ENCODE measurements at places on chromosomes 13 and 19.

DNA sequence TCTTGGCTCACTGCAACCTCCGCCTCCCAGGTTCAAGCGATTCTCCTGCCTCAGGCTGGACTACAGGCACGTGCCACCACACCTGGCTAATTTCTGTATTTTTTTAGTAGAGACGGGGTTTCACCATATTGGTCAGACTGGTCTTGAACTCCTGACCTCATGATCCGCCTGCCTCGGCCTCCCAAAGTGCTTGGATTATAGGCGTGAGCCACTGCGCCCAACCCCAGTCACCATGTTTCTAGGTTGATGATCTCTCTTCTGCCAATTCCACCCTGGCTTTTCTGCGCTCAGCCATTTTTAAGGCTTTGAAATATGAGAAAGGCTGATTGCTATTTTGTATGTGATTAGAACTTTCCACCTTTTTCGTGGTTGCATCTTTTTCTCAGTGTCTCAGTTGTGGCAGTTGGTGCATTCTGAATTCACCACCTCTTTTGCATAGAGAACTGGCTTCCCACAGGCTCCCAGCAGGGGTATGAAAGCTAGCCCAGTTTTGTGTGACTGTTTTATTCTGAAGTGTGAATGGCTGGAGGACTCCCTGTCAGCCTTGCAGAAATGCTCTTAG, 15.5 kb downstream of the CEACAM1 start:
- DNase-seq, result no peak

- no peak for DNase-seq
These were observed 445.4 kb downstream of the MYO16 start for GRCh38 chr13:109074853-109075252.

- peak; percentile 41 for DNase-seq
These were observed at the start of gene ZNF234 for GRCh38 chr19:44141191-44142058. Gene ZNF234 (plus strand): TSS chr19:44141554. CDS start chr19:44144633, 3,079 bp downstream.

DNA sequence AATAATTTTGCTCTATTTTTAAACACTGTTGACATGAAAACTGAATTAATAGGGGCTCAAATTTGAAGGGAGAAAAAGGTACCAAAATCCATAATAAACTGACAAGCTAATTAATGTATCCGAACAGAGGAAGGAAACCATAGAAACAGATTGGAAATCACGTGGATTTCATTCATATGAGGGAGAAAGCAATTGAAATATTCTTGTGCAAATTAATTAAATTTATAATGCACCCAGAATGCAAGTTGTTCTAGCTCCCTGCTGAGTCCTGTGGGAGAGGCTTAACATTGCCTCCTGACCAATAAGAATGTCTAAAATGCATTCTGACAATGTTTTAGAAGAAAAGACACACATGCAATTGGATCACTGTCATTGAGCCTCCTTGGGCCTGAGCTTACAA, 17.7 kb upstream of the SERPINE3 start:
- DNase-seq, result no peak

GRCh38 chr19:7701654-7702457, at the start of gene FCER2:
Gene FCER2 (minus strand): TSS chr19:7702131. CDS start chr19:7699760, 2,371 bp downstream.
- DNase-seq, result no peak

GRCh38 chr13:28679628-28680027, 20.7 kb downstream of the POMP start:
- DNase-seq, result no peak

DNA sequence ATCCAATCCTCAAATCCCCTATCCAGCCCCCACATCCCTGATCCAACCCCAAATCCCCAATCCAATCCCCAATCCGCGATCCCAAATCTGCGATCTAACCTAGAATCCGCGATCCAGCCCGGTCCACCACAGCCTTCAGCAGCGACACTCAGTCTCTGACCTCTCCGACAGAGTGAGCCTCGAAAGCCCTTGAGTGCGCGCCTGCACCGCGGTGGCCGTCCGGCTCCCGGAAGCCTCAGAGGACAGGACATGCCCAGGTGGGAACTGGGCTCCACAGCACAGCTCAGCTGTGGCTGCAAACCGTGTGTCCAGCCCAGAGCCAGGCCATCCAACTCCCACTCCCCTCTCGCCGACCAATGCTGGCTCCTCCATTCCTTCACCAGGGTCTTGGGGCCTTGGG, 48.8 kb upstream of the C1QTNF9B start:
- DNase-seq, result no peak

- DNase-seq, result no peak
These were observed 9.8 kb downstream of the PLK5 start for GRCh38 chr19:1533510-1534150.

DNA sequence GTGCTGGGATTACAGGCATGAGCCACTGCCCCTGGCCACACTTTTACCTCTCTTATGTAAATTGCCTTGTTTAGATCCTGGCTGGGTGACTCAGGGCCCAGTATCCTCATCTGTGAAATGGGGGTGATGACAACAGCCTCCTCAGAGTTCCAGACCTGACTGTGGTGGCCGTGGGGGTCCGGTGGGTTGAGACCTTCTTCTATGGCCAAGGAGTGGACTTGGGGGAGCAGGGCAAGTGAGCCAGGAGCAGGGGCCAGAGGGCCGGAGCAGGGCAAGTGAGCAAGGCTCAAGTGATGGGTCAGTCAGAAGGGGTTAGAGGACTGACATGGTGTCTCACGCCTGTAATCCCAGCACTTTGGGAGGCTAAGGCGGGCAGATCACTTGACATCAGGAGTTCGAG, 28.7 kb upstream of the ADGRE5 start:
- DNase-seq, result no peak

GRCh38 chr13:99408703-99409000, 92.6 kb upstream of the TM9SF2 start:
- DNase-seq, result no peak

DNA sequence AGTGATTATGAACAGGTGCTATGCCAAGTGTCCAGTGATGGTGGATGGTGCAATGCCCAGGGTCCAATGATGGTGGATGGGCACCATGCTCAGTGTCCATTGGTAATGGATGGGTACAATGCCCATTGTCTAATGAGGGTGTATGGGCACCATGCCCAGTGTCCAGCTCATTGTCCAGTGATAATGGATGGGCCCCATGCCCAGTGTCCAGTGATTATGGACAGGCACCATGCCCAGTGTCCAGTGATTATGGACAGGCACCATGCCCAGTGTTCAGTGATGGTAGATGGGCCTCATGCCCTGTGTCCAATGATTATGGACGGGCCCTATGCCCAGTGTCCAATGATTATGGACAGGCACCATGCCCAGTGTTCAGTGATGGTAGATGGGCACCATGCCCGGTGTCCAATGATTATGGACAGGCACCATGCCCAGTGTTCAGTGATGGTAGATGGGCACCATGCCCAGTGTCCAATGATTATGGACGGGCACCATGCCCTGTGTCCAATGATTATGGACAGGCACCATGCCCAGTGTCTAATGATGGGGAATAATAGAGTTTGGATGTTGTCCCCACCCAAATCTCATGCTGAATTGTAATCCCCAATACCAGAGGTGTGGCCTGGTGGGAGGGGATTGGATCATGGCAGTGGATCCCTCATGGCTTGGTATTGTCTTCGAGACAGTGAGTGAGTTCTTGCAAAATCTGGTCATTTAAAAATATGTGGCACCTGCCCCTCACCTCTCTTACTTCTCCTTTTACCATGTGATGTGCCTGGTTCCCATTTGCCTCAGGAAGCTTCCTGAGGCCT, 87.8 kb downstream of the ANKRD10 start:
- no peak for DNase-seq

DNA sequence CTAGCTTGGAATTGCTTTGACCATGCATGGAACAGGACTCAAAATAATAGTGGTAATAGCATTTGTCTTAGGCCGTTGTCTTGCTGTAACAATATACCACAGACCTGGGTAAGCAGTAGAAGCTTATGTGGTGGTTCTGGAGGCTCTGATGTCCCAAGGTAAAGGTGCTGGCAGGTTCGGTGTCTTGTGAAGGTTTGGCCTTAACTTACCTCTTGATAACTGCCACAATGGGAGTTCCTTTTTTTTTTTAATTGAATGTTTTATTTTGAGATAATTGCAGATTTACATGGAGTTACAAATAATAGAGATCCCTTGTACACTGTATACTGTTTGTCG, 5.8 kb downstream of the RPL21 start:
- DNase-seq, result no peak

DNA sequence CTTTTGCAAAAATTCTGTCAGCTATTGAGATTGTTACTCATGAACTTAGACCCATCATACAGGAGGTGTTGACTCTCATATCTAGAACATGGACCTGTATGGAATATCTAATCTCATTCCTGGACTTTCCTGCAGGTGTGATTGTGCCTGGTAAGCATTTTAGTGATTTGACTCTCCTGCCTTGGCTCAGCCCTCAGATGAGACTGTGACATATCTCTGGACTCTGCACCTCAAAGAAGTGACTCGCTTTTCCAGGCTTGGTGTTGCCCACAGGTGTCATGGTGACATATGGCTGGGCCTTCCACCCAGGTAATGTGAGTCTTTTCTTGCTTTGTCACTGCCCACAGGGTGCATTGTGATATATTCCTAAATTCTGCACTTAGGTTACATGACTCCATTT, 17.8 kb upstream of the ZNF726 start:
- DNase-seq, result no peak

DNA sequence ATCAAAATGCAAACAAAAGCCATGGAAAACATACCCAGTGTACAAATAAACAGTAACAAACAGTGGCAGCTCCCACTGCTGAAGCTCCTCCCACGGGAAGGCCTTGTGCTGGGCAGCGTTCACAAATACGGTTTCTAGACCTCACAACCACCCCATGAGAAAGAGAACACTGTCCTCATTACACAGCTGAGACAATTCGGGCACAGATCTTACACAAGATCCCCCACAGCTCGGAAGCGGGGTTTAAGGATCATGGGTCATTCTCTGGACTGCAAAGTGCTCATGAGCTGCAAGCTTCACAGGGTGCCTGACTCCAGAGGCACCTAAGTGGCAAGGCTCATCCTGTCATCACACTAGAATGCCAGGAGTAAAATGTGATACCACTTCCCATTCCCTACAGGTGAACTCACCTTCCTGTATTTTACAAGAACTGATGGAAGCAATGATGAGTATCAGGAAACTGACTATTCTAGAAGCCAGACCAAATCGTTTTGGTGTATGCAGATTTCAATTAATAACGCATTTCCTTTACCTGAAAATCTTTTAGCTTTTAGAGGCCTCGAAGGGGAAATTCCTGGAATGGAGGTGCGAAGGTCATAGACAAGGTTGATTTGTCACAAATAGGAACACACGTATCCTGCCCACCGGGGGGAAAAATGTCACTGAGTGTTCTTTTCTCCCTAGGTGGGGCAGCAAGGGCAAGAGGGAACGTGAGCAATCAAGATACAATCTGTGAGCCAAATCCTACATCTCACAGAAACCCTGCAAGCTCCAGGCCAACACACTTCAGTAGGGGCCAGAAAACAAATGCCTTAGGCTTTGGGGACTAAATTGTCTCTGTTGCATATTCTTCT, 41.2 kb downstream of the STK24 start:
- DNase-seq, result no peak

GRCh38 chr19:12085074-12085818, 20.7 kb downstream of the ZNF844 start:
- no peak for DNase-seq

- no peak for DNase-seq
These were observed 162.6 kb downstream of the TM9SF2 start for GRCh38 chr13:99663908-99664307.

GRCh38 chr13:98706446-98707110, 45.9 kb downstream of the SLC15A1 start:
- DNase-seq, result no peak

- DNase-seq, result peak; percentile 55
These were observed 767 bp upstream of the GADD45B start for GRCh38 chr19:2475018-2475701.

DNA sequence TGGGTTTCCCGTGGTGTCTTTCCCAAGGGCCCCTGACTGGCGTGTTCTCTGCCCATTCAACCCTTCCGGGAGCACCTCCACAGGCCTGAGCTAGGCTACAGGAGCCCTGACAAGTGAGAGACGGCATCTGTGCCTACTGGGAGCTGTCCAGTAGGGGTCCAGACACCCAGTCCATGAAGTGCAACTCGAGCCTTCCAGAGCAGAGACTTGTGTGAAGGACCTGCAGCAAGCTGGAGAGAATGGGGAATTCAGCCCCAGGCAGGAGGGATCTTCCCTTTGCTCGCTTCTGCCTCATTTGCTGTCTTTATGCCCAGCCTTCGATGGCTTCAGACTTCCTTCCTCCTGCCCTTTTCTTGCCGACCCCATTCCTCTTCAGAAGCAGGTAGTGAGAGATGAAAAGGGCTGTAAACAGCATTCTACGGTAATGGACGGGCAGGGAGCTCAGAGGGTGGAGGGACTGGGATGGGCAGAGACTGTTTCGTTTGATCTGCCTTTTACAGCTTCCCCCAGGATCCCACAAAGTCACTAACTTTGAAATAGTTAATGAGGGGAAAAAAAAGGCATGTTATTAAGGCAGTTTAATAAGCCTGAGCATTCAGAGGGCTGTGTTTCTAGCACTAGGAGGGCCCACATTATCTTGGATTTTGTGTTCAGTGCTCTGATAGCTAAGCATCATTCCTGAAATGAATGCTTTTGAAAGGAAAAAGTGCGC, 327.6 kb downstream of the FGF9 start:
- DNase-seq, result no peak

GRCh38 chr13:109758937-109759480, 27.4 kb downstream of the IRS2 start:
- no peak for DNase-seq

DNA sequence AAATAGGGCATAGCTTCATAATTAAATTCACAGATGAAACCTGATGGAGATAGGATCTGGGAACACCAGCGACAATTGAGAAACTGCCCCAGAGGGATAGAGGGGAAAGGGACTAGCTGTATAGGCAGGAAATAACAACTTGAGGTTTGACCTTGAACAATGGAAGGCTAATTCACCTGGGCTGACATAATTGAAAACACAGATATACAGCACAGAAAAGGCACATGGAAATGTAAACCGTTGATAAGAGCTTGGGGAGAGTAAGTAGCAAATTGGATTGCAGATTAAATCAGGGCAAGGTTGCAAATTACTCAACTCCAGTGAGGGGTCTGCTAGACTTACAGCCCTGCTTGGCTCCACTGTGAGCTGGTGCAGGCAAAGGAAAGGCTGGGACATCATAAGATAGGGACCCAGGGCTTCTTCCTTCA, 246.7 kb downstream of the DLEU7 start:
- no peak for DNase-seq

- DNase-seq, result no peak
These were observed 2689.2 kb downstream of the PCDH9 start for GRCh38 chr13:64540976-64541375.

Data from activated naive CD8-positive, alpha-beta T cell treated with anti-CD3 and anti-CD28 coated beads, Interleukin-2, amount 50 U/mL, for 16 hours (primary cell).